ENCODE measurements at places on chromosomes 5 and 9.

DNA sequence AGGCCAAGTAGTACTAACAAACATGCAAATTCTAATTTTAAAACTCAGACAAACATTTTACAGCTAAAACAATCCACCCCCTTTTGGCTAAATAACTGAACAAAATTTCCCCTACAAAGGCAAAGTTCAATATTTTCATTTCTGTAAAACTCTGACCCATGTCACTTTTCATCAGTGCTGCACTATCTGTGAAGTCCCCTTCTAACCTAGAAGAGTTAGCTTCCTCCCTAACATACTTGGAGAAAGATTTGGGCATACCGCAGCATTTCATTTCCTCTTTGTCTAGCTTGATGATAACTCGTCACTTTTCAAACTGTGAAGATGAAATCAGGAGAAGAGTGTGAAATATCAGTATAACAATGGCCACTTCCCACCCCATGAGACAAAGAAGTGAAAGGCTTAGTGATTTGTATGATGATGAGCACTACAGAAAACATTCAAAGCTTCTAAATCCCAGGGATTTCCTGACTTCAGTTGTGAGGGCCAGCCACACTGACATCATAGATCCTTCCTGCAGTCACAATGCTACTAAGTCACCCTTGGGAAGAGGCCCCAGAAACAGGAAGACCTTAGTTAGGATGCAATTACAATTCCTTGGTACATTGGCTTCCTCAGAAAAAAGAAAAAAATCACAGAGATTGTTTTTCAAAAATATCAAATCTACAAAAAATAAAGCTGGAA lies at the start of gene FAM81B:
Gene FAM81B, plus strand, starts transcription at position 555 of the 681 bp plus-strand sequence. Its CDS starts 24 bp downstream, at position 579.
- no peak for DNase-seq

- DNase-seq, result no peak
Measured at GRCh38 chr9:137163365-137163715, 6.5 kb downstream of the LRRC26 start.

DNA sequence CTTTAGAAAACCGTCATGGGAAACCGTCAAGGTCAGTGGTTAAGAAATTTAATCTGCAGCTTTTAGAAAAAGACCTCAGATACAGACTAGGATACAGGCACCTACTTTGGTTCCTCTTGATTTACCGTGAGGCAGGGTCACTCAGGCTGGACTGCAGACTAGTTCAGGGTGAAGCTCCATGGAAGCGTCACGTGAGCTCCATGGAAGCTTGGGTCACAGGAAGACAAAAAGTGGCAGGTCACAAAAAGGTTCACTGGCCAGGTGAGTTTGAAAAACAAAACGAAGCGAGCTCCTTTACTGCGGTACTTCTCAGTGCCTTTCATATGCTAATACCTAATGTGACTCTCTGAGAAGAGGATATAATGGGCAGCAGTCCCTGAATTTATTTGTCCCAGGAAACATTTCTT lies 43.0 kb downstream of the PRRC2B start:
- DNase-seq, result no peak

DNA sequence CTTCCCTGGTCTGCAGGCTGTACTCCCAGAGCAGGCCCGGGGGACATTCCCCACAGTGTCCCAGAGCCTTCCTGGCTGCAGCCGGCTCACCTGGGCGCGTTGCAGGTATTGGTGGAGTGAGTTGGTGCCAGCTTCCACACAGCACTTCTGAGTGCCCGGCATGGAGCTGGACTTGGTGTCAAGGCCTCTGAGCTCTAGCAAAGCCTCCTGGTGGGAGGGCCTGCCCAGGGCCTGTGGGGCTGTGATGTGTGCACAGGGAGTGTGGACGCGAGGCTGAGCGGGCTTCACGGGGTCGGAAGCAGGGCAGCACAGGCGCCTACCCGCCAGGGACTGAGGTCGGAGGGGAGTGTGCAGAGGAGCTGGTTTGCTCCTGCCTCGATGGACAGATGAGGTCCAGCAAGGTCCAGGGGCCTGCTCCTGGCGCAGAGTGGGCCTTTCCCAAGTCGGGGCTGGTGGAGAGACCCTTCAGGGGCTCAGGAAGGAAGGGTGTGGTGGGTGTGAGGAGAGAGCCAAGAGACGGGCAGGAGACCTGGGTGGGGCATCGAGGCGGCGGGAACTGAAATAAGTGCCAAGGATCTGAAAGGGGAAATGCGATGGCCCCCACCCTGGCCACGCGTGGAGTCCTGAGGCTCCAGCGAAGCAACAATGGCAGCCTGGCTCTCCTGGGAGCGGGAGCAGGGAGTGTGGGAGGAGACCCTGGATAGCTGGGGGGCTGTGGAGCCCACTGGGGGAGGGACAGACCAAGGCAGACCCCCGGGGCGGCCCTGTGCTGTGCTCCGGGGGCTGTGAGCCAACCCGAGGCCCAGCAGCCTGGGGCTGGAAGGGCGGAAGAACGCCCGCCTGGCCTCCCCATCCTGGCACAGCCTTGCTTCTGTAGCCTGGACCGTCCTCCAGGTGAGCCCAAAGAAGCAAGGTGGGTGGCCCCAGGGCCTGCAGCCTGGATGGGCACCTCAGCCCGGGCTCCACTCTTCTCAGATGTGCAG lies 78.4 kb downstream of the RXRA start:
- DNase-seq, result no peak

GRCh38 chr5:168357876-168358275 lies 66.4 kb downstream of the WWC1 start:
- no peak for DNase-seq

GRCh38 chr5:142425286-142426065 lies 100.7 kb upstream of the SPRY4 start:
- DNase-seq, result no peak

GRCh38 chr5:37071901-37072581 lies 177.1 kb downstream of the CPLANE1 start:
- no peak for DNase-seq

DNA sequence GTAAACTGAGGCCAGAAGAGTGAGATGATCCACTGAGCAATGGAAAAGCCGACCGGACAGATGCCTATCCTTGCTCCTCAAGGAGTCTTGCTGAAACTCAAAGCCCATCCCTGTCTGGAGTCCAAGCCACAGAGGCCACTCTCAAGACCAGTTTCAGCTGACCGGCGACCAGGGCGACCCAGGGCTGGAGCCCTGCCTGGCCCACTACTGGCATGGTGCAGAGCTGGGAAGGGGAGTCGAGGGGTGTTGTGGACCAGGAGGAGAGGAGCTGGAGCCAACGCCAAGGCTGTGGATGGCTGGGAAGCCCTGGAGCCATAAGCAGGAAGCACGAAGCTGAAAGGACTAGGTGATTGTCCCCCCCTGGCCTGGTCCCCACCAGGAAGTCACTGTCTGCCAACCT lies 22.1 kb downstream of the FAM163B start:
- DNase-seq, result no peak

- no peak for DNase-seq
Measured at GRCh38 chr5:68555907-68556681, 340.5 kb downstream of the PIK3R1 start.

- DNase-seq, result no peak
Measured at GRCh38 chr9:4550777-4551484, 60.7 kb downstream of the SLC1A1 start.

DNA sequence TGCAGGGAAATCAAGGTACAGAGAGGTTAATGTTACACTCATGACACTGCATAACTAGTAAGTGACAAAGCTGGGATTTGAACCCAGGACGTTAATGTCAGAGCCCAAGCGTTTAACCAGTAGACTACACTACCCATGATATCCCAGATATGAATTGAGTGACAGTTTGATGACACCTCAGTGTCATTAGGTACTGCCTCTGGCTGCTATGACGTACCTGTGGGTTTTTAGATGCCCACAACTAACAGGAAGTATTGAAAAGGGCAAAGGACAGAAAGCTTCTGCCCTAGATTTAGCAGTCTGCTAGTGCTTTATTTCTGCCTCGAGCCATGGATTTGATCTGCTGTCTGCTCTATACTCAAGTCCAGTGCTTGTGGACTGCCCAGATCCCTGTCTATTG lies 56.2 kb downstream of the GLRA1 start:
- DNase-seq, result no peak

GRCh38 chr9:135165756-135166519 lies 78.5 kb downstream of the OLFM1 start:
- DNase-seq, result no peak

DNA sequence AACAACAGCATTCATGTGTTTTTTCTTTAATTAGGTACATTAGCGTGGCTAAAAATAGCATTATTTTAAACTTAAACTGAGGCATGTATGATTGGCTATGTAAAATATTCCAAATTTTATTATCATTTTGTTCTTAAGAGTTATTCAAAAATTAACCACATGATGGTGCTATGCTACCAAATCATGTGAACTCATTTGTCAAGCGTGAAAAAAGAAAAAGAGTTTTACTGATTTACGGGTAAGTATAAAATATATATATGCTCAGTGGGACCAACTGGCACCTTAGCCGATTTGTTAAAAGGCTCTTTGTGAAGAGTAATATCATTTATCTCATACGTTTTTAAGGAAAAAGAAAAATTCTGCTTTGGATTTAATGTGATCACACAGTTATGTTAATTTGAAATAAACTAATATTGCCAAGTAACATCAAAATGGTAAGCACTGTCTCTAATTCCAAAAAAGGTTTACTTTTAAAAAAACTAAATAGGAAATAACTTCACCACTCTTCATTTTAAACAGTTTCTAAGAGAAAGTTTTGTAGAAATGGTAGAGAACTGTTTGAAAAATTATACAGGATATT lies 1042.3 kb downstream of the CDH12 start:
- no peak for DNase-seq

- DNase-seq, result no peak
Measured at GRCh38 chr9:121895818-121896544, 197.1 kb downstream of the TTLL11 start.

DNA sequence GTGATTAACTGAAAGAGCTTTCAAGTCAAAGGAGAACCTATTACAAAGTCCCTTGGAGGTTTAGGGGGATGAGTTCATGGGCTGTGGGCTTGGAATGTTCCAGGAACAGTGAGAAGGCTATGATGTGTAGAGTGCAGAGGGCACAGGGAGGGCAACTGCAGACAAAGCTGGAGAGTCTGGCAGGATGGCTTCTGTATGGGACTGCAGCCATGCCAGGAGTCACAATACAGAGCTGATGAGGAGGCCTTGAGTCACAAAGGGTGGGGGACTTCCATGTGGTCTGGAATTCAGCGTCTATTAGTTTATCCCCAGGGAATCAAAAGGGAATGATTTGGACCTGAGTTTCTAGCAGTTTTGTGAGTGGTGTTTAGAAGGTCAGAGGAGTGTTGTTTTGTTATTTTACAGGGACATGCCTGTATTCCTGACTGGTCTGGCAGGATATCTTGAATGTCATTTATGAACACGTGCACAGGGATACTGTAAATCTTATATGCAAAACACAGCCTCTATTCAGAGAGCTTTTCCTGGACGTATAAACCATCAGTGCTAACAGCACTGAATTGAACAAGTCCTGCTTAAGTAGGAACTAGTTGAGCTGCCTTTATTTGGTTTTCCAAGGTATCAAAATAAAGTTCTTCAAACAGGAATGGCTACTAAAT lies 14.3 kb upstream of the TEK start:
- DNase-seq, result no peak

- DNase-seq, result no peak
Measured at GRCh38 chr5:90802474-90803317, 244.1 kb downstream of the ADGRV1 start.

- DNase-seq, result peak; percentile 84
Measured at GRCh38 chr9:111599092-111599954, at the start of gene PTGR1. Gene PTGR1, minus strand, starts transcription at chr9:111599647. Its CDS starts 2,225 bp downstream, at chr9:111597422.

DNA sequence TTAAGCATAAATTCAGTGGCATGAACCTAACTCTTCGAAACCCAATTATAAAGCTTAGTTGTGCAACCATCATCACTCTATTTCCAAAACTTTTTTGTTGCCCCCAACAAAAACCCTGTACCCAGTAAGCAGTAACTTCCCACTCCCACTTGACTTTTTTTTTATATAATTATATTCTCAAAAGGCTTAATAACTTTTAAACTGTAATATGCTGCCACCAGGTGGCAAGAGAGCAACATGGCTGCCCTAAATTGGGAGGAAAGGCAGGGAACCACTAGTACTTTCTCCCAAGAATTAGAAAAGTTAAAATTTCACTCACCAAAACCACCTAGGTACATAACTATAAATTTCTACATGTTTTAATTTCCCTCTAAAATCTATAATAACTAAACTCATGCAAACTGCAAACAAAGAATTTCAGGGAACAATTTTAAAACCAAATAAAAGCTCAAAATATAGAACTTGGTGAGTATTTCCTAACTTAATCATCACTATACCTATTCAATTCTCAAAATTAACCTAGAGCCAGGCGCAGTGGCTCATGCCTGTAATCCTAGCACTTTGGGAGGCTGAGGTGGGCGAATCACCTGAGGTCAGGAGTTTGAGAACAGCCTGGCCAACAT lies 50.2 kb upstream of the RNF38 start:
- DNase-seq, result no peak

- no peak for DNase-seq
Measured at GRCh38 chr9:4849369-4849768, 56.6 kb downstream of the RCL1 start.

GRCh38 chr9:93668261-93668871 lies 92.0 kb downstream of the PHF2 start:
- peak; percentile 20 for DNase-seq

GRCh38 chr9:1155602-1156001 lies 105.4 kb downstream of the DMRT2 start:
- no peak for DNase-seq

DNA sequence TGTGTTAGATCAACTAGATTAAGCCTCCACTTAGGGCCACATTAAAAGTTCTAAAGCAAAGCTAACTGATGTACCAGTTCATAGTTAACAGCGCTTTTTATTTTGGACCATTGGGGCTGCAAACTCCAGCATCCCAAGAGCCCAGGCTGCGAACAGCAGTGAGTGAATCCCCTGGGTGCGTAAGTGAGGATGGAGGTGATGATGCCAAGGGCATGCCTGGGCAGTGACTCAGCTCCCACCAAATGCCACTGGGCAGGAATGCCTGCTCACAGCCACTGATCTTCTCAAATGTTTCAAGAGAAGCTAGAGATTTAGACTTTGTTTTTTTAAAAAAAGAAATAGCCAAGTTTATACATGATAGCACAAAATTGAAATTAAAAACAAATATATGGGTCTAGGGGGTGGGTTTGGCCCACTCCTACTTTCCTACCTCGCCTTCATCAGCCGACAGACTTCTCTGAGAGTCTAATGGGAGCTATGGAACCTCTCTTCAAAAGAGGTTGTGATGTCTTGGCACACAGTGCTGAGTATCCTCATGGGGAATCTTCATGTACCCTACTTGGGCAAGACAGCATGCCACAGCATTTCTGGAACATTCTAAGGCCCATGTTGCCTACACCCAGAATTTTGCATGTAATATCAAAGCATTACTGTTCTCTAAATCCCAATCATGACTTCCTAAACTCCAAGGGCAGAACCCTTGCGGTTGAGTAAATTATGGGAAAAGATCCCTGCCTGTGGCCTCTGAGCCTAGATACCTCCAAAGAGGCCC lies 398.1 kb downstream of the EBF1 start:
- DNase-seq, result no peak

DNA sequence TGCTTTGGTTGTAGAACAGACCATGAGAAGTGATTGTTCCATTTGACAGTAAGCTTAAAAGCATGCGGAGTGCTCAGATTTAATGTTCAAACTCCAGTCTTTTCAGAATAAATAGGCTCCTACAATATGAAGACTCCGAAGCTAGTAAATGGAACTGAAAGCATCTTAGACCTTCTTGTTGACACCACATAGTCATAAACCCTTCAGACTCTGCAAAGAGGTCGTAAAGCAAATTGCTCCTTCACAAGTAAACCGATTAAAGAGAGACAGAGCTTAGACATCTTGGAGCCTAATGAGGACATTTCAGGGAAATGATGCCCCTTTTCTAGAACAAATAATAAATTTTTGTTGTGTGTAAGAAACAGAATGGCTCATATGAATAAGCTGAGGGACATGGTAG lies 511.0 kb upstream of the RIOK2 start:
- no peak for DNase-seq

GRCh38 chr5:89216606-89217005 lies 333.6 kb upstream of the MEF2C start:
- no peak for DNase-seq

All from left colon (tissue), 2 donors.